NCI-H1930 (cell line): ENCODE measurements at places on chromosomes 1 and 21.

DNA sequence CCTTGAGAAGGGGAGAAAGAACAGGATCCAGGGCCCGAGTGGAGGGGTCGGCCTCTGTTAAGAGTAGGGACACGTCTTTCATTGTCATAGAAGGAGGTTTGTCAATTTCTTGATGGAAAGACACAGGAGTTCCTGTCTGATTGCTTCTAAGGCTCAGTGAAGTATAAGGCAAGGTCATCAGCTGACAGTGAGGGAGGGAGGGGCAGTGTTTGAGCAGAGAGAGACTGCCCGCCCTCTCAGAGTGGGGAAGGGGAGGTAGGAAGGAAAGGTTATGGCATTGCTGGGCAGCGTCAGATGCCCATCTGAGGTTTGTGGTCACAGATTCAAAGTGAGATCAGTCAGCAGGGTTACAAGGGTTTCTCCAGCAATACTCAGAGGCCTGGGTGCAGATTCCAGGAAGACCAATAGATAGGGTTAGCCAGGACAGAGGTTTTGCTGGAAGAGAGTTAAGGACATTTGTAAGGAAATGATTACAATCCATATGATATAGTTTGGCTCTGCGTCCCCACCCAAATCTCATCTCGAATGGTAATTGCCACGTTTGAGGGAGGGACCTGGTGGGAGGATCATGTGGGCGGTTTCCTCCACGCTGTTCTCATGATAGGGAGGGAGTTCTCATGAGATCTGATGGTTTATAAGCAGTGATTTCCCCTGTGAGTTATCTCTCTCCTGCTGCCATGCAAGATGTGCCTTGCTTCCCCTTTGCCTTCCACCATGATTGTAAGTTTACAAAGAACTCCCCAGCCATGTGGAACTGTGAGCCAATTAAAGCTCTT is 127.2 kb upstream of the GJB5 start:
- no peak for DNase-seq

GRCh38 chr1:154386643-154387352 is 18.3 kb upstream of the IL6R start:
- DNase-seq = no peak

GRCh38 chr1:6591222-6591621 is 11.4 kb downstream of the ZBTB48 start:
- DNase-seq = no peak

- no peak for DNase-seq
Measured at GRCh38 chr21:38227401-38227800, 29.4 kb upstream of the KCNJ15 start.

DNA sequence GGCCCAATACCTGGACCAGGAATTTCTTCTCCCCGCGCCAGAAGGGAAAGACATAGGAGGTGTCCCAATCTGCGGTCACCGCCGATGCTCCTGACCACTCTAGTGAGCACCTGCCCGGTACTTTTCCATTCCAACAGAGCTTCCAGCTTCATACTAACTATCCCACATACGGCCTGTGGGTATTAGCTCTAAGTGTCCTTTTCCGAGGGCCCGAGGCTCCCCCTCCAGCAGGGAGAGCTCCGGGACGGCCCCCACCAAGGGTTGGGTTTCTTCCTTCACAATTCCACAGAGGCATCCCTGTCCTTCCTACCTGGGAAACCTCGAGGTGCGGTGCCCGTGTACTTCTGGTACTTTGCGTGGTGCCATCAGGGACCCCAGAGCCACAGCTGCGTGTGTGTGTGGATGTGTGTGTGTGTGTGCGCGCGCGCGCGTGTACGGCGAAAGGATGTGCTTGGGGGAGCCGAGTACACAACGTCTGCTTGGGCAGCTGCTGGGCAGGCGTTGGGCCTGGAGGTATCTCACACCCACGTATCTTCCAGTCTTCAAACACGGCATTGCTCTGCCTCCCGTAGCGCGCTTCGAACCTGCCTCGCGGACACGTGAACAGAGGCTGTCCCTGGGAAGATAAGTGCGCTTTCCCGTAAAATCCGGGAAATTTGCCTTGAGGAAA is 2.4 kb upstream of the SIM2 start:
- no peak for DNase-seq

- DNase-seq = no peak
Measured at GRCh38 chr1:150836129-150836773, 28.2 kb upstream of the CTSK start.

GRCh38 chr1:32754317-32755097 is 51.9 kb upstream of the SYNC start:
- DNase-seq = no peak
